Mesenchymal stem cell (in vitro differentiated cells and primary cell): ENCODE measurements at places on chromosomes 1 and 21.

- no peaks in the 10 kb centered on the region for H3K36me3 ChIP-seq
- no peak for DNase-seq
- no peaks in the 10 kb centered on the region for H3K27me3 ChIP-seq
- H3K4me1 ChIP-seq = no peaks in the 10 kb centered on the region
Measured at GRCh38 chr1:230891413-230891812, 23.1 kb upstream of the C1orf198 start.

DNA sequence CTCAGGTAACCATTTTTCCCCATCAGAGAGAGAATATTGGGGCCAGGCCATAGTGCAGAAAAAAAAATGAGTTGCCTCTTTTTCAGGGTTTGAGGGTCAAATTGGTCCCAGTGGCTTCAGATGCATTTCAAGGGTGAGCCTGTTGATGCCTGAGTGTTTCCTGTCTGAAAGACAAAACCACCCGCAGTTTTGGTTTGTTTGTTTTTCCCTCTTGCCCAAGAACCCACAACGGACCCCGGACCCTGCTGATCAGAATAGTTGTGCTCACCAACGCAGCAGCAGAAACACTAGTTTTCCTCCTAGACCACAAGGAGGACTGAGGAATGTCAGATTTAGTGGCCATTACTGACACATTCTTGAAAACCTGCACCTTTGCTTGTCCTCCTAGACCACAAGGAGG, 1433.1 kb downstream of the PLA2G4A start:
- H3K27ac ChIP-seq = no peak overlapping the region
- no peaks in the 10 kb centered on the region for H3K27me3 ChIP-seq
- H3K36me3 ChIP-seq = no peaks in the 10 kb centered on the region
- no peak for DNase-seq

DNA sequence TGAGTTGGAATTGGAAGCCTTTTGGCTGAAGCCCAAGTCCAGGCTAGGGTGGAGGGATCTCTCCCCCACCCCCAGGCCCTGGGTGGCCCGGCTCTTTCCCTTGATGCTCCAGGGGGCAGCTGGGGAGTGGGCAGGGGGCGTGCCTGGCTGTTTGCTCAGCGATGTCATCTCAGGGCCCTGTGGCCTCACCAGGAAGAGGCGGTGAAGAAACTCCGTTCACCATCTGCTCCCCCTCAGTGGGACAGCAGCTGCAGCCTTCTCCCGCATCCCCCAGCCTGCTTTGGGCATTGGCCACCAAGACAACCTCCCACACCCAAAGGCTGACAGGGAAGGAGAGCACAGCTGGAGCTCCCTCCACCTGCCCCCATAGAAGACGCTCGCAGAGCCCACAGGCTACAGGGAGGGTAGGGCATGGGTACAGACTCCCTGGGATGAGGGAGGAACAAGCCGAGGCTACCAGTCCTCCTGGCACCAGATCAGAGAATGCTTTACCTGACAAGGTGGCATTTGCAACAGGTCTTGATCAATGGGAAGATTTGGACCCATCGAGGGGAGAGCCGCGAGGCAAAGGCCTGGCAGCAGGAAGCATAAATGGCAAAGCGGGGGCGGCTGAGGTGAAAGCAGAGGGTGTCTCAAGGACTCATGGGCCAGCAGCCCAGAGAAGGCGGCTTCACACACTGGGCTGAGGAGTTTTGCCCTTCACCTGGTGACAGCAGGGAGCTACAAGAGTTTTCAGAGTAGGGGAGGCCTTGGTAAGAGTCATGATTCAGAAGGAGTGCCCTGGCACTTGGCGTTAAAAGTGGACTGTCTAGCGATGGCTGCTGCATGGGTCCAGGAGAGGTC, 6.5 kb upstream of the GUCA2A start:
- peaks cover 13% of the 10 kb centered on the region for H3K4me1 ChIP-seq
- no peak for DNase-seq
- H3K4me3 ChIP-seq = no peak overlapping the region
- H3K27ac ChIP-seq = no peak overlapping the region

DNA sequence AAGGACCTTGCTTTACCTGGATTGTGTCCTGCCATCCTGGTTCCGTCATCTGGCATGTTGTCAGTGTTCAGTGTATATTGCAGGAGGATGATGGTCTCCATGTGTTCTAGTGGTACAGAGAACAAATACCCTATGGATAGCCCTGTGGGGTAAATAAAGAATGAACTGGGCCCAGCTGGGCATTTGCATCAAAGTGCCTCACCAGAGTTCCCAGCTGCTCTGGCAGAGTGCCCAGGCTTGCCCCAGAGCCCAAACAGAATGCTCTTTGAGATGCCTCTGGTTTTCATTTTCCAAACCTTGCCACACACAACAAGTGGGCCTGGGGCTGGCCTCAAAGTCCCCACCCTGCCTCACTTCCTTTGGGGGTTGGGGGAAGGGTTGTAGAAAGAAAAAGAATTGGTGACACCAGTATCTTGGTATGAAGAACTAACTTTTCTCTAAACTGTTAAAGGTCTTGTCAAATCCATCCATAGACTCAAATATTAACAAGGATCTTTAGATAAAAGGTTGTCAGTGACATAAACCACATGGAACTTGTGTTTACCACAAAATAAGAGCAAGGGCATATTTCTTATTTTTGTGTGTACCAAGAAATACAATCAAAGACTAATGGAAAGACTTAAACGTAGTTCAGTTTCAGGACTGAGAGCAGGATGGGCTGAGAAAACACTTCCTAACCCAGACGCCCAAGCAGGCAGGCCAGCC, 82.2 kb downstream of the LMO4 start:
- no peak overlapping the region for H3K27ac ChIP-seq
- no peaks in the 10 kb centered on the region for H3K4me1 ChIP-seq
- no peaks in the 10 kb centered on the region for H3K27me3 ChIP-seq

GRCh38 chr1:203551550-203551949, 57.6 kb downstream of the OPTC start:
- H3K27me3 ChIP-seq = no peaks in the 10 kb centered on the region
- H3K36me3 ChIP-seq = no peaks in the 10 kb centered on the region

- peaks cover 7% of the 10 kb centered on the region for H3K4me1 ChIP-seq
- H3K4me3 ChIP-seq = no peak overlapping the region
- no peaks in the 10 kb centered on the region for H3K36me3 ChIP-seq
- H3K27ac ChIP-seq = no peak overlapping the region
- H3K27me3 ChIP-seq = peaks cover 18% of the 10 kb centered on the region
Measured at GRCh38 chr1:29986986-29987385, 736.4 kb downstream of the MATN1 start.

DNA sequence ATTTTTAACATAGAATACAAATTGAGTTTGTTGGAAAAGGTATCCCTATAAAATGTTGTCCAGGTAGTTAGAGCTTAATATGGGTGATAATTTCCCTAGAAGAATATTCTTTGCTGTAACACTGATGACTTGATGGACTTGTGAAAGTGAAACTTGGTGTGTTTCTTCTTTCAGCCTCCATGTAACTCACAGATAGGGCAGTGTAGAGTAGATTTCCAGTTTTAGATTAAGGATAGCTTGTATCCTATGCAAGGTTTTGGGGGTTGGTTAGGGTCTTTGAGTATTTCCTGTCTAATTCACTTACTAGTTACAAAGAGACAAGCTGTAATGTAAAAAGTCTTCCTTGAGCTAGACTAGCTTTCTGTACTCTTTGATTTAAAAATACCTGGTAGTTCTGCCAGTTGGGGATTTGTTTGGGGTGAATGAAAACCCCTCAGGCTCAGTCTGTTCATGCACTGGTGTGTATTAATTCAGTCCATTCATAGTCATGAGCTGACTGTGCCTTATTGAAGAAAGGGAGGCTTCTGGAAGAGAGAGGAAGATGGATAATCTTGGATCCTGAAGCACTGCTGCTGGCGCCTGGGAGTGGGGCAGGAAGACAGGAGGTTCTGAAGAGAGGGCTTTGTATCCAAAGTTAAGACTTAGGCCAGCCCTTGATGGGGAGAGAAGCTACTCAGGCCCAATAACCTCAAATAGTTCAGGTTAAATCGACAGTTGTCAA, 83.6 kb downstream of the CAMTA1 start:
- H3K36me3 ChIP-seq = peaks cover 8% of the 10 kb centered on the region
- DNase-seq = peak; percentile 57
- peak overlapping the region; percentile 10 for H3K27ac ChIP-seq
- peak overlapping the region; percentile 43 for H3K4me3 ChIP-seq

- DNase-seq = peak; percentile 37
- no peak overlapping the region for H3K4me3 ChIP-seq
- H3K4me1 ChIP-seq = no peaks in the 10 kb centered on the region
- H3K27ac ChIP-seq = no peak overlapping the region
- peaks cover 14% of the 10 kb centered on the region for H3K36me3 ChIP-seq
Measured at GRCh38 chr1:212401838-212402582, 12.7 kb downstream of the PACC1 start.

DNA sequence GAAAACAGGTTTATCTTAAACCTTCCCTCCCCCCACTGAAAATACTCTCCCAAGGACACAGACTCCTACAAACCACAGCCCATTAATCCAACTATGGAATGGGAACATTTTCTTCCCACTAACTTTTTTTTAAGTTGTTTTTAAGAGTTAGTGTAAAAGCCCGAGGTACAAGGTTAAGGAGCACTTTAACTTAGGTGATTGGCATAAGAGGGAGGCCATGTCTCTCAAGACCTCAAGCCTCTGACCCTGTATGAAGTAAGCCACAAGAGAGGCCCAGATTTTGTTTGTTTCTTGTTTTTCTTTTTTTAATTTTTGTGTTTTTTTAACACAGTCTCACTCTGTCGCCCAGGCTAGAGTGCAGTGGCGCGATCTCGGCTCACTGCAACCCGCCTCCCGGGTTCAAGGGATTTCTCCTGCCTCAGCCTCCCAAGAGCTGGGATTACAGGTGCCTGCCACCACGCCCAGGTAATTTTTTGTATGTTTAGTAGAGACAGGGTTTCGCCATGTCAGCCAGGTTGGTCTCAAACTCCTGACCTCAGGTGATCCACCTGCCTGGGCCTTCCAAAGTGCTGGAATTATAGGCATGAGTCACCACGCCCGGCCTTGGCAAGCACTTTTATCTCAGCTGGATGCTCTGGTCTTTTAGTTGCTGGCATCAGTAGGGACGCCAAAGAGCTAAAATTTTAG, 14.4 kb downstream of the ARMH1 start:
- H3K36me3 ChIP-seq = peaks cover 10% of the 10 kb centered on the region
- DNase-seq = no peak
- no peak overlapping the region for H3K4me3 ChIP-seq
- H3K4me1 ChIP-seq = no peaks in the 10 kb centered on the region

DNA sequence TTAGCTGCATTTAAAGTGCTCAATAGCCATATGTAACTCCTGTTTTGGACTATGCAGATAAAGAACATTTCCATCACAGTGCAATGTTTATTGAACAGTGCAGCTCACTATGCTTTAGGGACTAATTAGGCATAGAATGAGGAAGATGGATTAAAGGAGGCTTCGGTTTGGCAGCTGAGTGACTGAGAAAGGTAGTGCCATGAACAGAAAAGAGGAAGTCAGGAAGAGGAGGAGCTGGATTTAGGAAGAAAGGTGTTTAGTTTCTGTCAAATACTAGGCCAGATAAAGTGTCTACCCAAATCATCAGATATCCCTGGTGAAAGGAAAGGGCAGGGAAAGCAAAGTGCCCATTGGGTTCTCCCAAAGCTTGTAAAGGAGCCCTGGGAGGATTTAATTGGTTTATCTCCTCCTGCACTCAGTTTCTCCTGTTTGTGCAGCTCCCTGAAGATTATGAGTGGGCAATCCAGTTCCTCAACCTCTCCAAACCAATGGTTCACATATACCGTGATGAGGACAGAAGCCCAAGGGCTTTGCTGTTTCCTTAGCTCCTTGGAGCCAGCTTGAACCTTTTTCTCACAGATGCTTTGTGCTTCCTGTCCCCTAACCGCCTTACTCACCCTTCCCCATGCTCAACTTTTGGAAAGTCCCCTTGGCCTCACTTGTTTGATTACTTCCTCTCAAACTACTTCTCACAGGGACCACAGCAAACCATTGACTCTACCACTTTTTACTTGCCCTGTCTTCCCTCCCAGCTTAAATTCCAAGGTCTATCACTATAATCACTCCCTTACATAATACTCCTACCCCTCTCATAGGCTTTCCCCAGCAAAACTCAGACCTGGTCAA, 3.5 kb upstream of the RAP1A start:
- no peak overlapping the region for H3K27ac ChIP-seq
- DNase-seq = no peak
- H3K4me1 ChIP-seq = peaks cover 3% of the 10 kb centered on the region
- H3K27me3 ChIP-seq = no peaks in the 10 kb centered on the region

GRCh38 chr1:181593042-181593441, 109.7 kb downstream of the CACNA1E start:
- no peaks in the 10 kb centered on the region for H3K36me3 ChIP-seq
- no peaks in the 10 kb centered on the region for H3K4me1 ChIP-seq
- H3K27ac ChIP-seq = no peak overlapping the region
- peaks cover 7% of the 10 kb centered on the region for H3K27me3 ChIP-seq
- no peak for DNase-seq

DNA sequence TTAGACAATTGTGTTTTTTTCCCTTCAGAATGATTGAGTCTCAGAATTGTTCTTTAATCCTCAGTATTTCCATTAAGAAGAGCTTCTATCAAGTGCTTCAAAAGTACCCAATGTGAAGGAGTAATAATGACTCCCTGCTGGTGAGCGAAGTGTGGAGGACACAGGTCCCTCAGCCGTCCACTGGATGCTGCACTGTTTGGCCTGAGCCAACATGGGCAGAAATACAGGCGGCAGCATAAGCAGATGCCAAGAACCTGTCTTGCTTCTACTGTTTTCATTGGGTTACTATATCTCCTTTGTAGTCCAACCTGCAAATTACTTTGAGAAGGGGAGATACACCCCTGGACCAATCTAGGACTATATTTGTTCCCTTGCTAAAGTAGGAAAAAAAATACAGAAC, 55.3 kb upstream of the DPH5 start:
- no peaks in the 10 kb centered on the region for H3K27me3 ChIP-seq
- no peaks in the 10 kb centered on the region for H3K4me1 ChIP-seq
- no peak overlapping the region for H3K27ac ChIP-seq
- no peak overlapping the region for H3K4me3 ChIP-seq
- DNase-seq = no peak
- peaks cover 3% of the 10 kb centered on the region for H3K36me3 ChIP-seq
